ENCODE measurements at places on chromosomes 13 and 19.

- no peak for DNase-seq
Observed at GRCh38 chr13:102286326-102286725, 115.5 kb downstream of the FGF14 start.

DNA sequence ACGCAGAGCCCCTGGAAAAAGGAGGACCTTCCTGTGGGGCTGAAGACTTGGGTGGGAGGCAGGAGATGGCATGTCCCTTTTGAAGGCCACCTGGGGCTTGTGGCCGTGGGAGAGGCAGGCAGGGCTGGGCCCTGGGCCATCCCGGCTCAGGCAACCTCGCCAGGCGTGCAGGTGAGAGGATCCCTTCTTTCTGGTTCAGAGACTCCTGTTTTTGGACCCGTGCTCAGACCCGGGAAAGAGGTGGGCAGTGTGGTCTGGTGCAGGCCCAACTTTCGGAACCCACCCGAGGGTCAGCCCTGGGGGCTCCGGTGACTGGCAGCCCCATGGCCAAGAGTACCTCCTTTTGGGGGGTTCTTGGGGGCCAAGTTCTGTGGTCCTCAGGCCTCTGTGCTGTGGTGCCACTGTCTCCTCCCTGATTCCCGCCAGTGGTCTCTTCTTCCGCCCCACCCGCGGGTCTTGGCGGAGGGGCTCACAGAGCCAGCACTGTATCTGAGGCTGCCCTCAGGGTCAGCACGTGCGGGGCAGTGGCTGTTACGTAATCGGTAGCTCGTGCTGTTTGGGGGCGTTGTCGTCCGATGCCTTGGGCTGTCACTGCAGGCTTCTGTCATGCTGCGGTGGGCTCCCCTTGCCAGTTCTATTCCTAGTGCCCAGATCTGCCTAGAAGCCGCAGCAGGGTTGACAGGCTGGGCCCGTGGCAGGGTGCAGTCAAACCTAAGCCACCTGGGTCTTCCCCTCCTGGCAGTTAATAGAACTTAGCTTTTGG lies 42.7 kb downstream of the KDM4B start:
- DNase-seq: no peak

- DNase-seq: no peak
Observed at GRCh38 chr13:70842062-70842644, 733.9 kb upstream of the KLHL1 start.

DNA sequence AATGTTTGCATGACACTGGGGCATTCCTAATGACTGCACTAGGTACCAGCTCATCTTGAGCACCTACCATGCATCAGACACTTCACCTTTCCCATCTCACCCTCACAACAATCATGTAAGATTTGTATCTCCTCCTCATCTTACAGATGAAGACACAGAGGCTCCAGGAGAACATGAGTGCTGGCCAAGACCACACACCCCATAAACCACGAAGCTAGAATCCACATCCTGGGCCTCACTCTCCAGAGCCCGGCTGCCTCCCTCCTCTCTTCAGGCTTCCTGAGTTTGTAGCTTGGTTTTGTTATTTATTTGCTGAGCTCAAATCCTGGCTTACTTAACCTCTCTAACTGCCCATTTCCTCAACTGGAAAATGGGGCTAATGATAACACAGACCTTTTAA lies 25.9 kb downstream of the FAM216B start:
- no peak for DNase-seq

GRCh38 chr13:109698779-109699178 lies 87.6 kb downstream of the IRS2 start:
- DNase-seq: no peak

DNA sequence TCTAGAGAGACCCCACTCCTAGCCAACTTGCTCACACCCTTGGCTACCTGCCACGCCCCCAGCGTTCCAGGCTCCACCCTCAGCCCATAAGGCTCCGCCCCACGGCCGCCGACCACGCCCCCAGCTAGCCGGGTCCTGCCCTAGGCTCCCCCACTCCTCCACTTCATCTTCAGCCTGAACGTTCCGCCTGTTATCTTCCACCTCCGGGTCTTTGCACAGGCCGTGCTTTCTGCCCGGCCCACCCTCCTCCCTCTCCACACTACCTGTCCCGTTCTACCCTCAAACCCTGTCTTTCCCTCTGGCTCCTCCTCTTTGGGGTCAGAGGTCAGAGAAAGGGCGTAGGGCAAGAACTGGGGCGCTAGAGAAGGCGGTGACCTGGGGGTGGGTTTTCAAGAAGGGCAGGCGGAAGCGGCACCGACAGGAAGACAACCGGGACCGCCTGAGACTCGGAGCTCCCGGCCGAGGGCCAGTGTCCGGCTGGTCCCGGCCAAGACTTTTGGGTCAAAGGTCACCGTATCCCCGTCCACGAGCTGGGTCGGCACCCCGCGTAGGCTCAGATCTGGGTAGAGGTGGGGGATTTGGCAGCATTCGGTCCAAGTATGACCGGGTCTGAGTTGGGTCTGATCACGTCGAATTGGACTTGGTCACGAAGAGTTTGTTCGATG lies 2.2 kb downstream of the PDE4C start:
- no peak for DNase-seq

- DNase-seq: no peak
Observed at GRCh38 chr13:98443329-98443728, 133.6 kb downstream of the STK24 start.

DNA sequence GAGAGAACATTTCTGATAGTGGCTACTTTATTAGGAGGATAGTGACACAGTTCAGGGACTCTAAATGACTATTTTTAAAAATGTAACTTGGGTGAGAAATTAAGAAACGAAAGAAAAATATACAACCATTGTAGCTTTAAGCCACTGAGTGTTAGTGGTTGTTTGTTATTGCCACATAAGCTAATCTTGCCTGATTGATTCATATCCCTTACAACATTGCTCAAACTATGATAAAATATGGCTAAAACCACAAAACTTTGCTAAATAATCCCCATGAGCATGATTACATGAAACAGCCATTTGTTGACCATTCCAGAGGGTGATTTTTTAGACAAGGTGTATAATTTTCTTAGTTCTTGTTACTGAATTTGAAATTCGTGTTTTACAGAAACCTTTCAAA lies 343.4 kb downstream of the SLITRK5 start:
- DNase-seq: no peak

DNA sequence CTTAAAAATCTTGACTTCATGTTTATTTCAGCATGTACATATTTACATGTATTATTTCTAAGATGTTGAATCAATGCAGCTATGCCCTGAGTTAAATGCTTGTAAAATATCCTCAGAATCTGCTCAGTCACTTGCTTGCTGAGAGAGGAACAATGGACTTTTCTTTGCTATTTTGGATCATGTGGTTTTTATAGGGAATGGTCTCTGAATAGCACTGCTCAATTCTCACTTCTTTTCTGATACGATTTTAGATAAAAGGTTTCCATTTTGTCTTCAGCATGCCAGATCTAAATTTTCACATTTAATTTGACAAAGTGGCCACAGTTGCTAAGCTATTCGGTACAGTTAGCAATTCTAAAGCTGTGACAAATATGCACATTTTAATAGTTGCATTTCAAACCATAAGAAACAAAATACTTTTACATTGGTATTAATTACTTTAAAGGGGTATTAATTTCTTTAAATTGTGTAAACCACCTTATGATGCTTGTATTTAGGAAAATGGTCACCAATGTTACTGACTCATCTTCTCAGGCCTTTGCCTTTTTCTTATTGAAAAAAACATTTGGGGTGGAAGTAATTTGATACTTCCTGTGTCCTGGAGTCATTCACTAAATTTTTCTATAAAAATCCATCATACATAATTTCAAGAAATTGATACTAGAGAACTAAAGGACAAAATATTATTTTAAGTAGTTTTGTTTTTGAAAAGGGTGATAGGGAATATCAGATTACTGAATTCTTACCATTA lies 113.5 kb downstream of the MYO16 start:
- no peak for DNase-seq

DNA sequence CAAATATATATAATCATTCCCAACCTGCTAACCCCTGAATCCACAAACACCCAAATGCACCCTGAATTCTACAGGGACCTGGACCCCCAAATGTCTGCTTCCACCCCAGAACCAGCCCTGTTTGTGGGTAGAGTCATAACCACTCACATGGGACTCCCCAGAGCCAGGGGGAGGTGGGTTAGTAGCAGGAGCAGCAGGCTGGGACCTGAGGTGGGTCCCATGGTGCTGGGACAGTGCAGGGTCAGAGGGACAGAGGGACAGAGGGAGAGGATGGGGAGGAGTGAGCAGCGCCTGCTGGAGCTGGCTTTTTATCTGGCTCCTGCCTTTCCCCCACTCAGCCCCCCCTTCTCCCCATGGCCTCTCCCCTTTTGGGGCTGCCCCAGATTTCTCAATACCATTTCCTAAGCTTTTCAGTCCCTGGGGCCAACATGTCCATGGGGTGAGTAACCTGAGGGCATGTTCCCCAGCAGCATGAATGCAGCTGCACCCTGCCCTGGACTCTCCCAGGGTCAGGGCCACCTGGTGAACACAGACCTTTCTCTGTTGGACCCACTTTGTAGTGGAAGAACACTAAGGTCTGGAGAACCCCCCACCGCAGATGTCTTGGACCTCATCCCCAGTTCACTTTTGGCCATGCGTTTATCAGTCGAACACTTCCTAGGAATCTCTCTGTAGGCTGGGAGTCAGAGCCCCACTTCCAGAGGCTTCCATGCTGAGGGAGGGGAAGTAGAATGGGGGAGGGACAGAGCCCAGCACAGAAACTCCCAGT lies at the start of gene C3:
TSS of gene C3 (minus strand) at position 282 of the 769 bp plus-strand sequence. CDS start at position 221, 61 bp downstream.
- no peak for DNase-seq

DNA sequence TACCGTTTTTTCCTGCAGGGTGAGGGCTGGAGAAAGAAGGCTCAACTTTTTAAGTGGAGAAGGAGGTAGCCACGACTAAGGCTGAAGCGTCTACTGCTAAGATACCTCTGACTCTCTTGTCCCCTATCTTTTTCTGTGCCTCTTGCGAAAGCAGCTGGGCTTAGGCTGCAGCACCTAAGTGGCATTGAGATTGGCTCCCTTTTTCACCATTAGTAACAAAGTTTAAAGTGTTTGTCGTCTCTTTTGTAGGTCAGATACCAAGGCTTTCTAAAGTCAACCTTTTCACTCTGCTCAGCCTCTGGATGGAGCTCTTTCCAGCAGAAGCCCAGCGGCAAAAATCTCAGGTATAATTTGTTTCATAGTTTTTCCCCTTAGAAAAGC lies 887 bp downstream of the CDADC1 start:
- no peak for DNase-seq

GRCh38 chr13:75762955-75763354 lies 126.8 kb downstream of the LMO7 start:
- DNase-seq: no peak

DNA sequence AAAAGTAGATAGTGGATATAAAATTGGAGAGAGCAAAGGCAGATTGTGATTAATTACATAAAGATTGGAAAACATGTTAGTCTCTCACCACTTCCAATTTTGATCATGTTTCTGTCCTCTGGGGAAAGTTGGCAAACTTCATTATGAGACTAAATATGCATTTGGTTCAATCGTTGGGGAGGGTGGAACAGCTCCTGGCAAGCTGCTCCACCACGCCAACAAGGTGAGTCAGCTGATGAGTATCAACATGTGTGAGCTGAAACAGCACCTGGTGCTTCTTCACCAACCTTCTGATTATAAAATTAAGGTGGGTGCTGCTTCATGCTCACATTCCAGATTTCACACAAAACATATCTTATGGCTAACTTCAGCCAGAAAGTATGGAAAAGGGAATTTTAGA lies 1784.6 kb downstream of the SLITRK5 start:
- no peak for DNase-seq

- DNase-seq: no peak
Observed at GRCh38 chr13:99053636-99054233, 75.9 kb upstream of the DOCK9 start.

DNA sequence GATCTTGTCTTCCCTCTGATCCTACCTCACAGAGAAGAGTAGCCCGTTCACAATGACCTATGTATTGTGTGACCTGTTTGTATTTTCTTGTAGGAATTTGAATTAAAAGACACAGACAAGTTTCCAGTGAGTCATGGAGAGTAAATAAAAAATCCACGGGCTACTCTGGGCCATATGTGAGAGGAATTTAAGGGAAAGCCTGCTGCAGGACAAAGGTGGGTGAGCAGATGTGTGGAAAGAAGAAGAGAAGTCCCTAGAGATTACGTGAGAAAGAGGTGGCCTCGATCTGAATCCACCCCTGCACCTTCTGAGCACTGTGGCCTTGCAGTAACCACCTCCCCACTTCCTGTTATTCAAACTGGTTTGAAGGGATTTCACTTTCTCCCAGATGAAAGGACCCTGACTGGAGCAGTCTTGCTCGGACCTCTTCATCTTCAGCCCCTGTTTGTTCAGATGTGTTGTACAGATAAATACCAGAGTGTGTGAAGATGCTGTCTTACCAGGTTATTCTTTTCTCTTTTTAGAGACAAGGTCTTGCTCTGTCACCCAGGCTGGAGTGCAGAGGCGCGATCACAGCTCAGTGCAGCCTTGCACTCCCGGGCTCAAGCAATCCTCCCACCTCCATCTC lies 205.4 kb downstream of the PDS5B start:
- DNase-seq: peak; percentile 26

DNA sequence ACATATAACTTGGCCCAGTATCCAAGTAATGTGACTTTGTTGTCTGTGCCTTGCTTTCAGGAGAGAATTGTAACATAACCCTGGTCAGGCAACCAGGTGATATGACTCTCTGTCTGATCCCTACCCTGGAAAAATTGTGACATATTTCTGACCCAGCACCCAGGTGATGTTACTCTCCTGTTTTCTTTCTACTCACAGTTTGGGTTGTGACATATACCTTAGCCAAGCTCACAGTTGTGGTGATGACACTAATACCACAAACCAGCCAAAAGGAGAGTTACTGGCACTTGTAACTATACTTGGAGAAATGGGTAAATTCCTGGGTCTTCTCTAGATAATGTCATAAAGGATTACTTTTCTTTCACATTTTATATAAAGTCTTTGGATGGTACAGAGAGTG lies 14.3 kb upstream of the ZNF254 start:
- no peak for DNase-seq

- DNase-seq: no peak
Observed at GRCh38 chr13:19993024-19993423, 34.5 kb downstream of the ZMYM2 start.

DNA sequence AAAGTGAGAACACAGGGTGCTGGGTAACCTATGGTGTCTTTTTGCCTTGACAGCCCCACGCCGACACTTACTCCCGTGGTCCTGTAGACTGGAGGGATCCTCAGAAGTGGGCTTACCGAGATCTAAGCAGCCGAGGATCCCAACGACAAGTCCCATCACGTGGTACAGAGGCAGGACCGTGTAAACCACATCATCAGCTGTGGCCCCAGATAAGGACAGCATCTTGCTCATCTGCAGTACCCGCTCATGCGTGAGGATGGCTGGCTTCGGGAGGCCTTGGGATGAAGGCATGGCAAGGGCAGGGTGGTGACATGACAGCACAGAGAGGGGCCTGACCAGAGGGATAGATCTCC lies 2.1 kb downstream of the SLC27A5 start:
- no peak for DNase-seq
